Glutamatergic neuron (in vitro differentiated cells): ENCODE measurements at places on chromosomes 3 and 15. TPM values are rescaled to one million over a fixed set of nuclear protein-coding genes. Genes with fewer than 3 reads are reported as not detected.
A peak's percentile ranks its signal among the peaks of the same experiment; 100 is the strongest.

The GABRR3 gene
- not detected for total RNA-seq

The TLR9 gene
- 0.37 TPM for total RNA-seq

The SGO1 gene
- total RNA-seq = 5.0 TPM

GRCh38 chr3:81472600-81473362, 288.7 kb downstream of the GBE1 start:
- no peak overlapping the region for H3K4me3 ChIP-seq
- H3K4me1 ChIP-seq = peaks cover 12% of the 10 kb centered on the region
- no peak overlapping the region for H3K27ac ChIP-seq
- no peak for DNase-seq

DNA sequence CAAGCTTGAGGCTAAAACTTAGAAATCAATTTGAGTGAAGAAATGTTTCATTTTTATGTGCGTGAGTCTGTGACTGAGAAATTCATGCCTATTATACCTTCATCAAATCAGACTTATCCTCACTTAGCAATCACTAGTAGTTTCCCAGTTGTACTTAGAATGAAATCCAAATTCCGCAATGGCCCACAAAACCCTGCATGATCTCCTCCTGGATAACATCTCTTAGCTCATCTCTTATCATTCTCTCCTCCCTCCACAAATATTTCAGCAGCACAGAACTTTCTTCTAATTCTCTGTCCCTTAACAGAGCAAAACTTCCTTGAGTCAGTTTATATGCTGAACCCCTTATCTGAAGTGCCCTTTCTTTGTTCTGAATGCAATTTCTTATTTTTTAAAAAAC, 198.8 kb upstream of the TGFBR2 start:
- no peaks in the 10 kb centered on the region for H3K27me3 ChIP-seq
- no peak overlapping the region for H3K4me3 ChIP-seq
- DNase-seq = no peak
- no peaks in the 10 kb centered on the region for H3K36me3 ChIP-seq

DNA sequence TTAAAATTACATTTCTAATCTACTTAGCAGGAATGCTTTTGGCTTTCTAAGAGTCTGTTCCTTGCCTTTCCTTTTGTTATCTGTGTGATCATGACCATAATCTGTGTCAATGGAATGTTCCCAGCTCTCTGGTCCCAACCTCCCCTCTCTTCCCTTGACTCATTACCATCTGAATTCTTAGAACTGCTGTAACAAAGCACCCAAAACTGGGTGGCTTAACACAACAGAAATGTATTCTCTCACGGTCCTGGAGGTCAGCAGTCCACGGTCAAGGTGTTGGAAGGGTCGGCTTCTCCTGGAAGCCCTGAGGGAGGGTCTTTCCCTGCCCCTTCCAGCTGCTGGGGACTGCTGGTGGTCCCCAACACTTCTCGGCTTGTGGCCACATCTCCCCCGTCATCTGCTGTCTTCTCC, 81.1 kb downstream of the LRRK1 start:
- H3K36me3 ChIP-seq = peaks cover 8% of the 10 kb centered on the region
- no peaks in the 10 kb centered on the region for H3K27me3 ChIP-seq
- DNase-seq = no peak

- peaks cover 8% of the 10 kb centered on the region for H3K36me3 ChIP-seq
- H3K27me3 ChIP-seq = peaks cover 3% of the 10 kb centered on the region
- DNase-seq = no peak
- H3K27ac ChIP-seq = no peak overlapping the region
- no peak overlapping the region for H3K4me3 ChIP-seq
These were observed 535.2 kb downstream of the OCA2 start for GRCh38 chr15:27563765-27564370.

GRCh38 chr3:48468329-48468731, 21.8 kb downstream of the ATRIP start:
- H3K36me3 ChIP-seq = peaks cover 12% of the 10 kb centered on the region
- DNase-seq = no peak
- peak overlapping the region; percentile 64 for H3K4me3 ChIP-seq
- peak overlapping the region; percentile 98 for H3K27ac ChIP-seq

DNA sequence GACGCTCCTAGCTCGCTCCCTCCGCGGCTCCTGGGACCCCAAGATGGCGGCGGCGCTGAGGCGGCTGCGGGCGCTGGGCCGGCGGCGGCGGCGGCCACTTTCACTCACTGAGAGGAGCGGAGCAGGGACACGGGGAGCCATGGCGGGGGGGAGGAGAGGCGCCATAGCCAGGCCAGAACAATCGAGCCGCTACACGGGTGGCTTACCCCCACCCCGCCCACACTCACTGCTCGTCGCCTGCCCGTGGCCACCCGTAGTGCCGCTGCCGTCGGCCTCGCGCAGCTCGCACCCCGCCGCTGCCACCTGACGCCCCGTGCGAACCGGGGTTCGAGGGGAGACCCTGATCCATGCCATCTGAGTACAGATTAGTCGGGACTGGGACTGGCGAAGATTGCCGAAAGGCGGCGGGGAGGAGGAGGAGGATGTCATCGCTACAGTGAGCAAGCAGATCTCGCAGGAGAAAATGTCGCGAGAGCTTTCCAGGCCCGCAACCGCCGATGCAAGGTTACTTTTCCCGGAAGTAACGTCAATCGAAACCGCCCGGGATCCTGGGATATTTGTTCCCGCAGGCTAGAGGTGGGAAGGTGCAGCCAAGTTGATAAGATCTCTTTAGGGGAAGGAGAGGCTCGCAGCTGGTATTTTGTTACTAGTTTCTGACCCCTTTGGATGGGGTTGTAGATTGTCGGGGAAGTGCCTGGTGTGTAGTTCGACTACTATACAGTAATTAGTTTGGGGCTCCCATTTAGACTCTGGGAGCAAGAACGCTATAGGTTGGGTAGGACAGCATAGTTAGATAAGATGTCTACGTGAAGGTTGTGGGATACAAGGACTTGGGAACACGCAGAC, at the start of gene INO80:
Gene INO80, minus strand, starts transcription at position 165 of the 846 bp plus-strand sequence. CDS start 19,970 bp downstream, outside the sequence.
- no peaks in the 10 kb centered on the region for H3K36me3 ChIP-seq
- H3K27me3 ChIP-seq = no peaks in the 10 kb centered on the region
- H3K4me1 ChIP-seq = peaks cover 3% of the 10 kb centered on the region
- DNase-seq = peak; percentile 98

DNA sequence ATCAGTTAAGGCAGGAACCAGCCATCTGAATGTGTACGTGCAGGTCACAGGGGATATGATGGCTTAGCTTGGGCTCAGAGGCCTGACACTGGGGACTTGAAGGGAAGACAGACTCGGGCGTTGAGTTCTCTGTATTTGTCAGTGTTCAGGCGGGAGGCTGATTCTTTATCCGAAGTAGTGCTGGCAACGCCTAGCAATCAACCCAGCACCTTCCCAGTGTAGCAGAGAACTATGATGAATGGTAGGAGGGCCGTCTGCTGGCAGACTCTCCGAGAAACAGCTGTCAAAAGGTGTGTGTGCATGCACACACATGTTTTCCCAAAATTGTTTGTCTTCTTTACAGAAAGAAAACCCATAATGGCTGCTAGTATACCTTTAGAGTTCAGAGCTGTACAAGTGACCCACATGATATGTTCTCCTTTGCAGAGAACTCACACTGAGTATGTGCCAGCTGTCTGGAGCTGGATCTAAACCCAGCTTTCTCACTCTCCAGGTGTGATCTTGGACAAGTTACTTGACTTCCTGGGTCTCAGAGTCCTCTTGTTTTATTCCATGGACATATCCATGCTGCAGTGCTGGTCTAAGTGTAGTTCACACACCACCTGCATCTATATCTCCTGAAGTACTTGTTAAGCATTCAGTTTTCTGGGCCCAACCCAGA, 74.5 kb upstream of the LARS2 start:
- H3K27ac ChIP-seq = no peak overlapping the region
- H3K36me3 ChIP-seq = peaks cover 5% of the 10 kb centered on the region
- DNase-seq = no peak
- peaks cover 2% of the 10 kb centered on the region for H3K27me3 ChIP-seq
- H3K4me3 ChIP-seq = no peak overlapping the region

DNA sequence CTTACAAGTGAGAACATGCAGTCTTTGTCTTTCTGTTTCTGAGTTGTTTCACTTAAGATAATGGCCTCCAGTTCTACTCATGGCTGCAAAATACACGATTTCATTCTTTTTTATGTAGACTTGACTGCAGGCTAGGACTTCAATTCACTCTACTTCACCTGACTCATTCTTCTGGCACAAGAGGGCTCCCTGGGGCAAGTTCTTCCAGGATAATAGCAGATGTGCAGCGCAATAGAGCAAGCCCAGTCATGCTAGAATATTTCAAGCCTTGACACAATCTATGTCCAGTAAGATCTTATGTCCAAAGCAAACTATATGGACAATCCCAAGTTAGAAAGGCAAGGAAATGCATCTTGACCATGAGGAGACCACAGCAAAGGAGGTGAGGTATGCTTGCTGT, 211.7 kb upstream of the GADL1 start:
- H3K27me3 ChIP-seq = no peaks in the 10 kb centered on the region
- no peaks in the 10 kb centered on the region for H3K4me1 ChIP-seq
- peaks cover 6% of the 10 kb centered on the region for H3K36me3 ChIP-seq
- H3K27ac ChIP-seq = no peak overlapping the region
- DNase-seq = no peak

DNA sequence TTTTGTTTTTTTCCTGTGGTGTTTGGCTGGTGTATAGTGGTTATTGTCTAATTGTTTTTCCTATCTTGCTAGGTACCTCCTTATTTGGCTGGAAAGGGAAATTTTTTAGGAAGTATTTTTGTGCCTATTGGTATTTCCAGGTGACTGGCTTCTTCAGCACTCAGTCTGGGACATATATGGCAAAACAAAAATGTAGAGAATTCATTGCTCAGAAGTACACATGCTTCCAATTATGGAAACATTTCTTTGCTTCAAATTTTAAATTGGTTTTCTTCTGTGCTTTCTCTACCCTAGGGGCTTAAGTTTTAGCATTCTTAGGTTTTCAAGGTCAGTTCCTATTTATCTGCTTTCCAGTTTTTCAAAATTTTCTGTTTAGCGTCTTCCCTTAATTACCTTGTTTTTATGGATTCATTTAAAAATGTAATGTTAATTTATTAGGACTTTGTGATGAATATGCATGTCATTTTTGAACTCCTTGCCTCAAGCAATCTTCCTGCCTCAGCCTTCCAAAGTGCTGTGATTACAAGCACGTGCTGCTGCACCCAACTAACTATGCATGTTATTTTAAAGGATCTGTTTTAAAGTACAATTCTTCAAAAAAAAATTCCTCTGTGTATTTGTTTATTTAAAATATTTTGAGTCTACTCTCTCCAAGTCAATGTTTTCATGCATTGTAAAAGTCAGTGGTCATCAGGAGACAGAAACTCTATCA, 231.9 kb upstream of the DPPA4 start:
- no peak overlapping the region for H3K4me3 ChIP-seq
- H3K4me1 ChIP-seq = no peaks in the 10 kb centered on the region
- DNase-seq = no peak
- H3K27ac ChIP-seq = no peak overlapping the region
- no peaks in the 10 kb centered on the region for H3K36me3 ChIP-seq
- H3K27me3 ChIP-seq = no peaks in the 10 kb centered on the region

The CLEC3B gene
- not detected for total RNA-seq

GRCh38 chr3:192931825-192932224, 14.2 kb upstream of the MB21D2 start:
- DNase-seq = no peak
- no peaks in the 10 kb centered on the region for H3K36me3 ChIP-seq
- H3K4me1 ChIP-seq = peaks cover 13% of the 10 kb centered on the region
- H3K27ac ChIP-seq = no peak overlapping the region
- peaks cover 2% of the 10 kb centered on the region for H3K27me3 ChIP-seq

DNA sequence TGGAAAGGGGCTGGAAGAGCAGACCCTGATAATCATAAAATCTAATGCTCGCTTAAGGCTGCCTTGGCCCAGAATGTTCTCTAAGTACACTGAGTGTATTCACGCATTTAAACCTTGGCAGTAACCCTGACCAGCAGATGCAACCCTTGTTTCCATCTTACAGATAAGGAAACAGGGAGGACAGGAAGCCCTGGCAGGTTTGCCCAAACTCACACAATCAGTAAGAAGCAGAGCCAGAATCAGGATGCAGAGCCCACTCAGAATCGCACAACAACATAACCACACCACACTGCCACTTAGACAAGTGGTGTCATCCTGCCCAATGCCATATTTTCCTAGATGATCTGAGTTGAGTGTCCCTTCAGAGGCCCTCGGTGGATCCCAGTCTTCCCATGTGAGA, 214.5 kb upstream of the HES1 start:
- H3K27ac ChIP-seq = no peak overlapping the region
- H3K4me3 ChIP-seq = no peak overlapping the region
- peaks cover 24% of the 10 kb centered on the region for H3K36me3 ChIP-seq
- peaks cover 4% of the 10 kb centered on the region for H3K4me1 ChIP-seq
- peaks cover 4% of the 10 kb centered on the region for H3K27me3 ChIP-seq

The GRIP2 gene
- 0.34 TPM for total RNA-seq

- DNase-seq = no peak
- H3K36me3 ChIP-seq = no peaks in the 10 kb centered on the region
- no peak overlapping the region for H3K27ac ChIP-seq
- no peak overlapping the region for H3K4me3 ChIP-seq
These were observed 48.6 kb upstream of the SSR3 start for GRCh38 chr3:156603379-156604017.

DNA sequence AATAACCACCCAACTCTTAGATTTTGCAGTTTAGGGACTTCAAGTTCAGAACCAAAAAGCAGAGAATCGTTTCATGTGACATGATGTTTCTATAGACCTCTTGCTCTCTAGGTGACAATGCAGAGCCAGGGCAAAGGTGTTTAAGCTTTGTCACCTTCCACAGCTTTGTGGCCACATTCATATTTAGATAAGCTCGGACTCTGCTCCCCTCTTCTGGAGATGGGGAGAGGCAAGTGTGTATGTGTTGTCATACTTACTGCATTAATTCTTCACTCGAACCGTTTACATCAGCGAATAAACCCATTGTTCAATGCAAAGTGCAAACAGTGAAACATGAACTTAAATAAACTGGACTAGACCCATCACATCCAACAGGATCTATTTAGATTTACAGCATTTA, 33.2 kb downstream of the ST3GAL6 start:
- no peak overlapping the region for H3K4me3 ChIP-seq
- H3K27me3 ChIP-seq = peaks cover 2% of the 10 kb centered on the region
- H3K27ac ChIP-seq = no peak overlapping the region

DNA sequence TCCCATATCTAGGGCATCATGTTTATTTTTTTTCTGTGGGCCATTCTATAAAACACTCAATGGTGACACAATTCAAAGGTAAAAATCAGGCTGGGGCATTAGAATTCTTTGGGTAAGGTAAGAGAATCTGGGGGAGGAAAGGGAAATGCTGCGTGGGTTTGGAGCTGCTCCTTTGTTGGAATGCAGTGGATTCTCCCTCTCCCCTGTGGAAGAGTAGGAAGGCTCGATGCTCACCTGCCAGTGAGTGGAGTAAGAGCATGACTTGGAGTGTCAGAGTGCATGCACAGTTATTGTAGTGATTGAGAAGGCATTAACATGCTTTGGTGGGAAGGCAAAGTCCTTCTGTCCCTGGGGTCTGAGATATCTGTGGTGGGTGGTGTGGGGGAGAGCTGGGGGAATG, 280.0 kb downstream of the PDCD6IP start:
- no peak for DNase-seq
- no peak overlapping the region for H3K27ac ChIP-seq
- H3K36me3 ChIP-seq = no peaks in the 10 kb centered on the region
- no peak overlapping the region for H3K4me3 ChIP-seq
- no peaks in the 10 kb centered on the region for H3K27me3 ChIP-seq
